ENCODE measurements at places on chromosomes 7 and 10.

DNA sequence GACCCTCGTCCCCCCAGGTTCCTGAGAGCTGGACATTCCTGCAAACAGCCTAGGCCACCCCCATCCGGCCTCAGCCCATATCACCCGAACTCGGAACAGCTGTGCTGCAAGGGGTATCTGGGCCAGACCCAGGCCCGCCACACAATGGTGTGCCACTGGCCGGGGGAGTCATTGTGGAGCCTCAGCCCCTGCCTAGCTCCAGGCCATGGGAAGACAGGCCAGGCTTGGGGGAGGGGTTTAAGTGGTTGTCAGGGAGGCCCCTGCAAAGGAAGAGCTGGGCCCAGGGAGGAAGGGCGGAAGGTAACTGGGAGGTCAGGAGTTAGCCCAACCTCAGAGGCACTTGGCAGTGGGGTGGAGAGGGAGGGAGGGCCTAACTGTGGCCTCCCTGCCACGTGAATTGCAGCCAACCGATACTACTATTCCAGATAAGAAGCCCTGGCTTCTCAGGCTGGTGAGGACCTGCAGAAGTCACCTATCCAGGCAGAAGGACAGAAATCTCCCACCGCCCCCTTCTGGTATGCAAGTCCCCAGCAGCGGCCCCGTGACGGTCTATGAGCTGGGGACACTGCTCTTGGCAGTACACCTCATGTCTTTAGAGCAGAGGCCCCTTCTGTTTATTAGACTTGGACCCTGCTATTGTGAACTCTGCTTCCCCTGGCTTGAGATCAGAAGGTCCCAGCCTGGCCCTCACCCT lies 26.8 kb downstream of the VSIR start:
- DNase-seq = no peak

DNA sequence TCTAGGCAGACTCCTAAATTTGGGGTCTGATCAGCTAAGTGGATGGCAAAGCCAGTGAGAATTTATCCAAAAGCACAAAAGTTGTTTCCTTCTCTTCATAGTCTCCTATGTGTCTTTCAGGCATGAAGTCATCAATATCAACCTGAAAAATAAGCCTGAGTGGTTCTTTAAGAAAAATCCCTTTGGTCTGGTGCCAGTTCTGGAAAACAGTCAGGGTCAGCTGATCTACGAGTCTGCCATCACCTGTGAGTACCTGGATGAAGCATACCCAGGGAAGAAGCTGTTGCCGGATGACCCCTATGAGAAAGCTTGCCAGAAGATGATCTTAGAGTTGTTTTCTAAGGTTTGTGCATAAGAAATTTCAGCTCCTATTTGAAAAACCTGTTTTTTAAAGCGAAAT lies 4.8 kb downstream of the GSTO1 start:
- no peak for DNase-seq

GRCh38 chr7:46440186-46440585 lies 519.1 kb upstream of the IGFBP3 start:
- DNase-seq = no peak

GRCh38 chr10:73817826-73818225 lies 6.4 kb upstream of the NDST2 start:
- DNase-seq = no peak

GRCh38 chr7:33604056-33604455 lies 301.3 kb upstream of the BMPER start:
- DNase-seq = no peak

GRCh38 chr7:5139998-5140397 lies 50.0 kb upstream of the WIPI2 start:
- DNase-seq = no peak

GRCh38 chr7:97731736-97732564 lies at the start of gene TAC1:
TSS of gene TAC1 (plus strand) at chr7:97732086. CDS start at chr7:97732613, 527 bp downstream.
- no peak for DNase-seq

- no peak for DNase-seq
Measured at GRCh38 chr7:122974229-122974628, 21.3 kb downstream of the TAS2R16 start.

DNA sequence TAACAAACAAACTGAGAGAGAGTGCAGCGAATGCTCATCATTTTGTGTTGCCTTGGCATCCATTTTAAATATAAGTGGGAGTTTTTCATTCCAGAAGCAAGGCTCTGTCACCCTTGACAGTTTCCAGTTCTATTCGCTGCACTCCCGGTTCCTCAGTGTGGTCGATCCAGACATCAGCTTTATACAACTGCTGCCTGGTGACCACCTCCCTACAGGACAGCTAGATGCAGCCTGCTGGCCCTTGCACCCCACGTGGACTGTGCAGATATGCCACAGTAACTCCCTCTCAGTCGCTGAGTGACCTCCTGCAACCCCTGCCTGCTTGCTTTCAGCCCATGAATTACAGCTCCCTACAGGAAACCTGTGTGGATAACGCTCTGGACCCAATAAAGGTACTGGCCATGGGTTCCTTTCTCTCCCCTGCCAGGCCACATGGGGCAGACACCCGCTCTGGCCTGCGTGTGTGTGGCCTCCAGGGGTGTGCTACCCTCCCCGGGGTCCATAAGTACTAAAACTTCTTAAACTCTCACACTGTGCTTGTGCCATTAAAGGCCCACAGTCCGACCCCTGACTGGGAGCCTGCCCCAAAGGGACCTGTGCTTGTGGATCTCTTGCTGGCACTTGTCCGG lies 23.6 kb downstream of the BEND7 start:
- peak; percentile 20 for DNase-seq

- no peak for DNase-seq
Measured at GRCh38 chr10:121696854-121697253, 98.6 kb upstream of the FGFR2 start.

- DNase-seq = no peak
Measured at GRCh38 chr7:16762177-16762576, 8.6 kb downstream of the TSPAN13 start.

DNA sequence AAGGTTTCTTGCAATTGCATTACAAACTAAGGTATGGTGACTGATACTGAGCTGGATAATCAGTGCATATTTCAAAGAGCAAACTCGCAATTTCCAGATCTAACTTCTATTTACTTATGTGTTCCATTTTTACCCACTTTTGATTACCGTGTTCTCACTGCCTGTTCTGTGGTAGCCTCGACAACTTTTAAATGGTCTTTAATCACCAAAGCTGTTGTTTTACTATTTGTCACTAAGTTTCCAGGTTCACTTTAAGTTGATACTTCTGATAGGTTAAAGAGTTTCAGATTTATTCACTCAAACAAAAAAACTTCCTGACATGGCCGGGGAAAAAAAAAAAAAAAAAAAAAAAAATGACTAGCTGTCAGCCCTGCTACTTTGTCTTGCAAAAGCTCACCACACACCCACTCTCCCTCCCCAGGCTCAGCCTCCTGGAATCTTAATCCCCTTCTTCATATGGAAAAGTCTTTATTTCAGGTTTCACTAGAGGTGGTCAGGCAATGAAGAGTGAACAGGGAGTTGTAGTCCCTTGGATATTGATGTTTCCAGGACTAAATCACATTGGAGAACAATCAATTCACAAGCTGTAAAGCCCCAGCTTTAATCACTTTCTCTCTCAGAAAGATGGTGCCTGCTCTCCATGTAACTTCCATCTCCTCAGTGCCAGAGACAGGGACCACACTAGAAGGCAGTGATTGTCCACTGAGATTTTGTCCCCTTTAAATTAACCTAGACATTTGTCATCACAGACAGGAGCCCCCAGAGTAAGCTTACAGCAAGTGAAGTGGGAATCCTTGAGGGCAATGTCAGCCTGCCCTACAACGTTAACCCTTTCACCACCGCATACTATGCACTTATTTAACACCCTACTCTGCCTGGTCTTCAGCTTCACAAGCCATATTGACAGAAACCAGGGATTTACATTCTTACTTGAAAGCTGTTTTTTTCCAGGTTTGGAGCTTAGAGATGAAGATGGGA lies 749.1 kb upstream of the SORCS1 start:
- DNase-seq = no peak
